ENCODE measurements at places on chromosomes 12 and 14. TPM values are rescaled to one million over a fixed set of nuclear protein-coding genes. Genes with fewer than 3 reads are reported as not detected.
A peak's percentile ranks its signal among the peaks of the same experiment; 100 is the strongest.

FGF23 gene
- not detected for total RNA-seq

GYS2 gene
- total RNA-seq: not detected

CDCA3 gene
- total RNA-seq: 2.3 TPM

LBHD2 gene
- not detected for total RNA-seq

KRT6C gene
- total RNA-seq: not detected

CLEC2A gene
- 0.84 TPM for total RNA-seq

TBX3 gene
- 1.1 TPM for total RNA-seq

ADGRD1 gene
- 3.9 TPM for total RNA-seq

ALDH2 gene
- 79.2 TPM for total RNA-seq

PLEKHD1 gene
- total RNA-seq: 0.05 TPM

PKP2 gene
- total RNA-seq: 18.7 TPM

ALDH1L2 gene
- 69.2 TPM for total RNA-seq

MIP gene
- total RNA-seq: not detected

CLEC4A gene
- total RNA-seq: 0.32 TPM

SIX1 gene
- total RNA-seq: 0.20 TPM

NID2 gene
- total RNA-seq: 22.3 TPM

TMPRSS12 gene
- not detected for total RNA-seq

NEUROD4 gene
- total RNA-seq: not detected

- H3K27ac ChIP-seq: peak overlapping the region; percentile 96
- no peaks in the 10 kb centered on the region for H3K27me3 ChIP-seq
- H3K36me3 ChIP-seq: no peaks in the 10 kb centered on the region
- peak overlapping the region; percentile 84 for H3K4me3 ChIP-seq
- peaks cover 10% of the 10 kb centered on the region for H3K4me1 ChIP-seq
These were observed 575 bp downstream of the L2HGDH start for GRCh38 chr14:50311337-50311971.

GRCh38 chr12:55624056-55624455 is 12.6 kb upstream of the OR10P1 start:
- H3K4me3 ChIP-seq: no peak overlapping the region
- H3K27ac ChIP-seq: no peak overlapping the region
- peaks cover 12% of the 10 kb centered on the region for H3K27me3 ChIP-seq
- no peak for DNase-seq
- H3K4me1 ChIP-seq: no peaks in the 10 kb centered on the region
- no peaks in the 10 kb centered on the region for H3K36me3 ChIP-seq

- no peak overlapping the region for H3K4me3 ChIP-seq
- H3K27ac ChIP-seq: no peak overlapping the region
- no peaks in the 10 kb centered on the region for H3K36me3 ChIP-seq
- peak; percentile 18 for DNase-seq
These were observed 103.5 kb downstream of the FGD4 start for GRCh38 chr12:32502693-32503502.

DNA sequence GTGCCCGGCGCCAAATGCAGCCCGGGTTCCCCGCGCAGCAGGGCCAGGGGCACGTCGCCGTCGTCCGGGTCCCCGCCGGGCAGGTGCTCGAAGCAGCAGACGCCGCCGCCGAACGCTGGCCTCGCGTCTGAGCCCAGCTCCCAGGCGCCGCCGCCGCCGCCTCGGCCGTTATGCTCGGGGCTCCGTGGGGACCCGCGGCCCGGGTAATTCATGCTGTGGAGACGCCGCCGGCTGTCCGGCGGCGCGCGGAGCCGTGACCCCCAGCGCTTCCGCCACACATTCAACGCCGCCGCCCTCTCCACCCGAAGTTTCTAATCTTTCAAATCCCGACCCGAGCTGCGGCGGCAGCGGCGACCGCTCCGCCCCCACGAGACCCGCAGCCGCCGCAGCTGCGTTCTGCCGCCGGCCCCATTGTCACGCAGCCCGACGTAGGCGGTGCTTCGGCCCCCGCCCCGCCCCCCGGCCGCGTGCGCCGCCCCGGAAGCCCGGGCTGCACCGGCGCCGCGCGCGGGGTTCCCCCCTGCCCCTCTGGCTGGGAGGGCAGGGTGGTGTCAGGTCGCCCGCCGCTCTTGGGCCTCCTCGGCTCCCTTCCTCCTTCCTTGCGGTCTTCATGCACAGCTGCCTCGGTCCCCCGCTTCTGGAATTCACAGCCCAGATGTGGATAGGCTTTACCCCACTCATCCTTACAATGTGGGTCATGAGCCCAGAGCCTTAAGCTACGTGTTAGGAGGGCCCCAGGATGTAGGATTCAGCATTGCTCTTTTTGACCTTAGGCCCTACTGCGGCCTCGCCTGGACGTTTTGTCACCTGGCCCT is at the start of gene DDHD1:
Gene DDHD1, minus strand, starts transcription at position 437 of the 815 bp plus-strand sequence. Its CDS starts 225 bp downstream, at position 212.
- H3K4me3 ChIP-seq: peak within 1 kb of the TSS; percentile 80
- DNase-seq: peak; percentile 32
- H3K27ac ChIP-seq: peak within 1 kb of the TSS; percentile 51
- peaks cover 6% of the 10 kb centered on the region for H3K4me1 ChIP-seq
- no peaks in the 10 kb centered on the region for H3K27me3 ChIP-seq

GRCh38 chr12:120960657-120961056 is 17.7 kb upstream of the HNF1A start:
- H3K27me3 ChIP-seq: peaks cover 6% of the 10 kb centered on the region
- H3K4me3 ChIP-seq: no peak overlapping the region
- H3K4me1 ChIP-seq: no peaks in the 10 kb centered on the region
- no peaks in the 10 kb centered on the region for H3K36me3 ChIP-seq

- no peak overlapping the region for H3K27ac ChIP-seq
- DNase-seq: peak; percentile 55
- no peaks in the 10 kb centered on the region for H3K36me3 ChIP-seq
- H3K4me3 ChIP-seq: no peak overlapping the region
- H3K4me1 ChIP-seq: peaks cover 1% of the 10 kb centered on the region
These were observed 463.2 kb upstream of the MGAT4C start for GRCh38 chr12:86719381-86719780.

GRCh38 chr12:52243856-52244614 is 11.0 kb downstream of the KRT7 start:
- H3K36me3 ChIP-seq: no peaks in the 10 kb centered on the region
- peaks cover 27% of the 10 kb centered on the region for H3K4me1 ChIP-seq
- peak overlapping the region; percentile 70 for H3K27ac ChIP-seq
- peak; percentile 85 for DNase-seq
- H3K27me3 ChIP-seq: no peaks in the 10 kb centered on the region
- no peak overlapping the region for H3K4me3 ChIP-seq

GRCh38 chr12:62659453-62660295 is 193.0 kb downstream of the MON2 start:
- DNase-seq: no peak
- no peak overlapping the region for H3K27ac ChIP-seq
- H3K4me3 ChIP-seq: no peak overlapping the region
- H3K36me3 ChIP-seq: no peaks in the 10 kb centered on the region
- H3K4me1 ChIP-seq: peaks cover 6% of the 10 kb centered on the region

- no peak for DNase-seq
- no peaks in the 10 kb centered on the region for H3K4me1 ChIP-seq
- no peaks in the 10 kb centered on the region for H3K27me3 ChIP-seq
- no peak overlapping the region for H3K27ac ChIP-seq
- H3K36me3 ChIP-seq: no peaks in the 10 kb centered on the region
These were observed 52.2 kb upstream of the PLBD1 start for GRCh38 chr12:14619741-14620501.

DNA sequence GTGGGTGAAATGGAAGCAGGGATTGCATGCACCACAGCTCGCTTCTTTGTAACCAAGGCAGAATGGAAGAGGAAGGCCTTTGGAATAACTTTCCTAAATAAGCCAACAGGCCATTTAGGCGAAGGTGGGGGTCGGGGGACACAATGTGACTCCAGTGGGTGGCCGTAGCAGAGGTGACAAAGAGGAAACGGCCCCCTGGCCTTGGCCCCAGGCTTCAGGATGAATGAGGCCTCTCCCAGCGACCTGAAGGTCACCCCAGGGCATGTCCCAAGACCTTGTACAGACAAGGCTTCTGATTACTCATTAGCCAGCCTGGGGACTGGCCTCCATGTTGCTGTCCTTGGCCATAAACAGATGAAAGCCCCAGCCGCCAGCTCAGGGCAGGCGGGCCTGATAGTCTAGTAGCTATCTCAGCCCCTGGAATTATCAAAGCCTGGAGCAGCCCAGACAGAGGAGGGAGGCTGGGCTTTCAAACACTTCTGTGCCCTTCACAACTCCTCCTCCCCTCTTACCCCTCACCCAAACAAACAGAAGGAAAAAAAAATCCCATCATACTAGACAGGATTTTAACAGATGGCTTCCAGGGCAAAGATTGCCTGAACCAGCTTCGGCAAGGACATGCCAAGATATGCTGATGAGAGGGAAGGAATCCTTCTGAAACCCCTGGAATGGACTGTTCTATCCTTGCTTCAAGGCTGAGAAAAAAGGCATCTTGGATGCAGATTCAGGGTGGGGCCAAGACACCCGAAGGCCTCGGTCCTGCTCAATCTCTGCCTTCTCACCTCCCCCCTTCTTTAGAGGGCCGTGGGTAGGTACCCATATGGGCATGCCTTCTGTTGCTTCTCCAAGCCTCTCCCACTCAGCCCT is 142.3 kb upstream of the PARP11 start:
- no peak overlapping the region for H3K4me3 ChIP-seq
- H3K4me1 ChIP-seq: no peaks in the 10 kb centered on the region

DNA sequence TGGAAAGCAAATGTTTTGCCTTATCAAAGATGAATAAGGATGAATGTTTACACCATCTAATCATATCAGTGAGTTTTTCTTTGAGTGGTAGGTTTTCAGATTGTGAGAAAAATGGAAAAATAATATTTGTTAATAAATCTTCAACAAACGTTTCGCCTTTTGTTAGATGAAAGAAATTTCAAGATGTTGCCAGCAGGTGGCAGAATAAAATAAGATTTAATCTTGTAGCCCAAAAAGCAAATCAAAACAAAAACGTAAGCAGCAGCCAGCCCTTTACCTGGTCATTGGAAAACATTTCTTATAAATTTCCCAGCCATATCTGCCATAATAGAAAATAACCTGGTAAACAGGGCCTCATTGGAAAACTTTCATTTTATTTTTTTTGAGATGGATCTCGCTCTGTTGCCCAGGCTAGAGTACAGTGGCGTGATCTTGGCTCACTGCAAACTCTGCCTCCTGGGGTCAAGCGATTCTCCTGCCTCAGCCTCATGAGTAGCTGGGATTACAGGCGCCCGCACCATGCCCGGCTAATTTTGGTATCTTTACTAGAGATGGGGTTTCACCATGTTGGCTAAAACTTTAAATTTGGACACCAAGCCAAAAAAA is 15.4 kb upstream of the TMEM120B start:
- no peak for DNase-seq
- no peaks in the 10 kb centered on the region for H3K4me1 ChIP-seq
- peaks cover 2% of the 10 kb centered on the region for H3K27me3 ChIP-seq
- no peak overlapping the region for H3K4me3 ChIP-seq

- no peaks in the 10 kb centered on the region for H3K36me3 ChIP-seq
- no peak overlapping the region for H3K27ac ChIP-seq
- H3K27me3 ChIP-seq: no peaks in the 10 kb centered on the region
- H3K4me3 ChIP-seq: peak overlapping the region; percentile 93
These were observed 1.8 kb downstream of the USP15 start for GRCh38 chr12:62261876-62262517.

DNA sequence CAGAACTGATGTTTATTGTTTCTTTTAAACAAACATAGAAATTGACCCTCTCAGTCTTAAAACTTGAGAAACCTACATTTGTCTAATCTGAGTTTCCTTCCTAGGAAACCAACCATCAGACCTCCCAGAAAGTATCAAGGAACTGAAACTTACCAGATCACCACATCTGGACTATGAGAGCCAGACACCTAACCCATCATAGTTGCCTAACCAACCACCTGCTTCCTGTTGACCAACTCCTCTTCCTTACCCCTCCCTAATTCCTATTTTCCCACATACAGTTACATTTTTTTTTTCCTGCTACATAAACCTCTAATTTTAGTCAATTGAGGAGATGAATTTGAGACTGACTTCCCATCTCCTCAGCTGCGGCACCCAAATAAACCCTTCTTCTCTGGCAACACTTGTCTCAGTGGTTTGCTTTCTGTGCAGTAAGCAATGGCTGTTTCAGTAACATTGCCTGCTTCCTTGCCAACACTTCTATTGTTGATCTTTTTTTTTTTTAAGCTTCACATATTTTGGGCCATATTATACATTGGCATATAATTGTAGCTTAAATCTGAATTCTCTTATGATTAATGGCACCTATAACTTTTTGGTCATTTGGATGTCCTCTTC is 34.3 kb downstream of the KLRD1 start:
- H3K36me3 ChIP-seq: no peaks in the 10 kb centered on the region
- H3K27me3 ChIP-seq: no peaks in the 10 kb centered on the region
- no peak overlapping the region for H3K4me3 ChIP-seq
- no peak for DNase-seq

- no peak overlapping the region for H3K27ac ChIP-seq
- H3K4me1 ChIP-seq: no peaks in the 10 kb centered on the region
- H3K36me3 ChIP-seq: peaks cover 39% of the 10 kb centered on the region
These were observed 14.9 kb downstream of the SLC38A2 start for GRCh38 chr12:46357438-46358324.

- H3K4me3 ChIP-seq: no peak overlapping the region
- H3K36me3 ChIP-seq: no peaks in the 10 kb centered on the region
- DNase-seq: no peak
- H3K27ac ChIP-seq: no peak overlapping the region
- H3K27me3 ChIP-seq: no peaks in the 10 kb centered on the region
These were observed 10.4 kb upstream of the HEATR5A start for GRCh38 chr14:31430634-31431264.

- peaks cover 4% of the 10 kb centered on the region for H3K4me1 ChIP-seq
- H3K36me3 ChIP-seq: no peaks in the 10 kb centered on the region
- no peak overlapping the region for H3K4me3 ChIP-seq
- H3K27me3 ChIP-seq: no peaks in the 10 kb centered on the region
- DNase-seq: no peak
These were observed 69.6 kb upstream of the SLCO1C1 start for GRCh38 chr12:20625531-20625930.

- no peak for DNase-seq
- no peaks in the 10 kb centered on the region for H3K4me1 ChIP-seq
- no peaks in the 10 kb centered on the region for H3K36me3 ChIP-seq
- no peaks in the 10 kb centered on the region for H3K27me3 ChIP-seq
- no peak overlapping the region for H3K27ac ChIP-seq
These were observed 51.6 kb upstream of the ABCC9 start for GRCh38 chr12:21992823-21993222.

DNA sequence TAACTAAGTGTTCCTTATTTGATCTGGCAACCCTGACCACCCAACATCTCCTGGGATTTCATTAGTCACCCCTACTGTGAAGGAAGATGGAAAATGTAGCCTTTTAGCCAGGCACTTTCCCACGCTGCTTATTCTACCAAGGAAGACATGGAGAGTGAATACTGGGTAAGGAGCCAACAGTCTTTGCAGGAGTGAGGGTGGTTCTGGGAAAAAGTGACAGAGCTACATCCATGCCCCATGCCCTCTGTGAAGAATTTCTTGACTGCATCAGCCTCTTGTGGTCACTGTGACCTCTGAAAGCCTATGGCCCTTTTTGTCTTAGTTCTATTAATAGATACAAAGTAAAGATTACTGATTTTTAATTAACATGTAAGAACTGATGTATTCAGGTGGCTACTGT is 196.0 kb upstream of the EEA1 start:
- H3K27me3 ChIP-seq: no peaks in the 10 kb centered on the region
- no peak for DNase-seq
- H3K36me3 ChIP-seq: no peaks in the 10 kb centered on the region
- no peak overlapping the region for H3K27ac ChIP-seq
- H3K4me3 ChIP-seq: no peak overlapping the region

GRCh38 chr14:89227496-89227836 is 189.6 kb downstream of the FOXN3 start:
- H3K27ac ChIP-seq: no peak overlapping the region
- H3K27me3 ChIP-seq: no peaks in the 10 kb centered on the region
- no peak overlapping the region for H3K4me3 ChIP-seq
- peak; percentile 41 for DNase-seq
